NCI-H1048 (cell line): ENCODE measurements at places on chromosomes 5 and 9.

GRCh38 chr5:172713113-172713808 is 57.7 kb downstream of the DUSP1 start:
- peak; percentile 18 for DNase-seq

- no peak for DNase-seq
Measured at GRCh38 chr5:17852740-17853139, 218.5 kb downstream of the TAF11L14 start.

GRCh38 chr5:172795318-172795977 is 24.5 kb upstream of the DUSP1 start:
- DNase-seq, result no peak

- no peak for DNase-seq
Measured at GRCh38 chr9:88396836-88397577, 8.8 kb downstream of the SPIN1 start.

- no peak for DNase-seq
Measured at GRCh38 chr9:134390537-134390936, 64.3 kb downstream of the RXRA start.

DNA sequence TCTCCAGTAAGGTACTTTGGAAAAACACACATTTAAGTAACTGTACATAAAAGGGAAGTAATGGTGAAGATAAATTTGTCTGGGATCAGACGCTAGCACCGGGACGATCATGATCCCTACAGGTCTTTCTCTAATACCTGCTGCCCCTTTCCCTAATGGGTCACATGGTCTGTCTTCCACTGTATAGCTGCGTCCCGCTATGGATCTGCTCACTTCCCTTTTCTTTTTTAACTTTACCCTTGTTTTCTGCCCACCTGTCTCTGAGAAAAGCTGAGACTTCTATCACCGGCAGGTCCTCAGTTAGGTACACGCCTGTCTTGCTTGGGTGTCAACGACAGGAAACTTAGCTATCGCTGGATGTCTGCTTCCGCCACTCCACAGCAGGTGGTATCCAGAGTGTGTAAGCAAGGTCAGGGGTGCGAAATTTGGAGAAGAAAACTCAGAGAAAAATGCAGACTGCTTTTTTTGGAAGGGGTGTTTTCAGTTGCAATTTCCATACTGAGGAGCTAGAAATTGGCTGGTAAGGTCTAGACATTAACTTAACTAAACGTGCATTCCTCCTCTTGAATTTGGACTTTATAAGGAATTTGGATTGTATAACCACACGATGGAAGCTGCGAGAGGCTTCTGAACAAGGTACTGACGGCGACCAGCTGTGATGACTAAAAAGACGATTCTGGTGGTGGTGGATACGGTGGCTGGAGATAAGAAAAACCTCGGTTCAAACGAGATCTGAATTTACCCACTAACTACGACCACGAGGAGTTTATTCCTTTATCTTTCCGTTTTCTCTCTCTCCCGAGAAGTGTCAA is 1.1 kb upstream of the ICE1 start:
- DNase-seq, result no peak

DNA sequence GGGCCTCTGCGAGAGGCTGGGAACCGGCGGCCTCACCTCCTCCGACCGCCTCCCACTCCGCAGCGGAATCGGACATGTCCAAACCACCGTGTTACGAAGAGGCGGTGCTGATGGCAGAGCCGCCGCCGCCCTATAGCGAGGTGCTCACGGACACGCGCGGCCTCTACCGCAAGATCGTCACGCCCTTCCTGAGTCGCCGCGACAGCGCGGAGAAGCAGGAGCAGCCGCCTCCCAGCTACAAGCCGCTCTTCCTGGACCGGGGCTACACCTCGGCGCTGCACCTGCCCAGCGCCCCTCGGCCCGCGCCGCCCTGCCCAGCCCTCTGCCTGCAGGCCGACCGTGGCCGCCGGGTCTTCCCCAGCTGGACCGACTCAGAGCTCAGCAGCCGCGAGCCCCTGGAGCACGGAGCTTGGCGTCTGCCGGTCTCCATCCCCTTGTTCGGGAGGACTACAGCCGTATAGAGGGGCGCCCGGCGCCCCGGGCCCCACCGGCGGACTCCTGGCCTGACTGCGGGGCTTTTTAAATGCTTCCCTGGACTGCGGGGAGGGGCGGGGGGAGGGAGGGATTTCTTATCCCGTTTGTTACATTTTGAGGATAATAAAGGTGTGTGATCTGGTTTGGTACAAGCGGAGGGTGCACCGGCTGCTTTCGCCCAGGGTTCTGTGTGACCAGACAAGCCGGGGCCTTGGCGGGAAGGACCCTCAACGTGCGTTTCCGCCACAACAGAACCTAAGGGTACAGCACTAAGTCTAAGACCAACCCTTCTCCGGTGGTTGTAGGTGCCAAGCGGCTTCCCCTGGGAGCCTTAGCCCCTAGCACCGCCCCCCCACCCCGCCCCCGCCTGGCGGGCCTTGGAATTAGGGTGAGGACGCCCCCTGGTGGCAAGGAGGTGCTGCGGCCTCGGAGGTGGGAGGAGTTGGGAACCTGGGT is 9.3 kb downstream of the PRR7 start:
- DNase-seq, result peak; percentile 92
